ENCODE measurements at places on chromosomes 2 and 18.

- no peak for DNase-seq
These were observed 174.6 kb upstream of the ALPP start for GRCh38 chr2:232203936-232204335.

GRCh38 chr2:99936065-99936464 is 206.3 kb downstream of the AFF3 start:
- DNase-seq = no peak

DNA sequence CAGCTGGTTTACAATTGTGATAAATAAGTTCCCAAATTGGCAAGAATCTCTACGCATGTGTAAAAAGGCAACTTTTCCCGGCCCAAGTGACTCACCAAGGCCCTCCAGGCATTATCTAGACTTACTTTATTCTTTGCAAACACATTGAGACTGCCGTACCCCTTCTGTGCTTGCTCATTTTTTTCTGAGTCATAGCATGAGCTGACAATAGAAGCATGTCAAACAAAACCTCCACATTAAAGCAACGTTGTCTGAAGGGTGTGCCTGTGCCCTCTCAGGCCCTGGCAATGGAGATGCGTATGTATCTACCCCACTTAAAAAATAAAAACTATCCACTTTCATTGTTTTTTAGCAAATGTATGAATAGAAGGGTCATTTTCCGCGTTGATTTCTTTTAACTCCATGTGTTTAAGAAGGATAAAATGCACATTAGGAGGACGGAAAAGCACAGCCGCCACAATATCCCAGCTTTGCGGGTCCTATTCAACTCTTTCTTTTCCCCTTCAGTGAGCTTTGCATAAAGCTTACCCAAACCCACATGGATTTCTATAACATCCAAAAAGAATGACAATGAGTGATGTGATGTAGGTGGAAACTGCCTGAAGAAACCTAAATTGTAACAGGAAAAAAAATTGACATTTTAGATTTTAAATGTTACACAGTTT is 298.2 kb downstream of the CDCA7 start:
- no peak for DNase-seq

GRCh38 chr2:148570989-148571388 is 73.6 kb upstream of the EPC2 start:
- DNase-seq = no peak

GRCh38 chr2:95350368-95350767 is 52.1 kb upstream of the FAHD2A start:
- no peak for DNase-seq

DNA sequence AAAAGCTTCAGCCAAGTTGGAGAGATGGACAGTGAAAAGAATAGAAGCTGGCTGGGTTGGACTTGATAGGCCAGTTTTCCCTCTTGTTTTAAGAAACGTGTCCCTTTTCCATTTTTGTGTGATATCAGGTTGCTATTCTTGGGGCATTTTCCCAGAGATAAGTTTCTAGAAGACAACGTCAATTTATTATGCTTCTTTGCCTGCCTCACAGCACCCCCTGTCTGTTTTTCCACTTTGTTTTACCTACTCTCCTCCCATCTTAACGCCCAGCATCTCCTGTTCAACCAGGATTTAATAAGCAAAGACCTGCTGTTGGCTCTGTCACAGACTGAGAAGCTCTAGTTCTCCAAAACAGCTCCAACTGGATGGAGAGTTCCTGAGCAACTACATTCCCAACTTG is 317.8 kb upstream of the ZNF521 start:
- no peak for DNase-seq

GRCh38 chr2:229980431-229981184 is 58.3 kb downstream of the FBXO36 start:
- DNase-seq = peak; percentile 39

- DNase-seq = no peak
These were observed 379.8 kb downstream of the TSN start for GRCh38 chr2:122135021-122135937.

DNA sequence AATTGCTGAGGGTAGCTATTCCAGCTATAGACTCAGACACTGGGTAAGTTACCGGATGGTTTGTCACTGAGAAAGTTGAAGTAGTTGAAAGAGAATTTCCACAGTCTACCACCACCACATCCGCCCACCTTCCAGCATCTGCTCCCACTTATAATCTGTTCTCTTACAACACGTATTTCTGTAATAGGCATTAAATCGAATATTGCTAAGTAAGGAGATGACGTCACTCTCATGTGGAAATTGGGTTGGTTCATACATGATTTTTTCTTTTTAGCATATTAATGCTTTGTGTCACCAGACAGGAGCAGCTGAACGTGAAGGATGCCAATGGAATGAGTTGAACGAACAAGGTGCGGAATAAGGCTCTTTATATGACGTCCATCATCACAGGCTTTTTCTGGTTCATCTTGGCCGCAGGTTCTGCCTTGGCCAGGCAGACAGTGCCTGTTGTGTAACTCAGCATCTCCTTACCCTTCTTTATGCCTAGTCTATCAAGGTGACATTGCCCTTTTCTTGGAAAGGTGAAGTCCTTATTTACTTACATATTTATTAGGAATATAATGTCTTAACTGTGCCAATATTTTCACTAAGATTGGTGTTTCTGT is 45.9 kb downstream of the THUMPD2 start:
- no peak for DNase-seq

GRCh38 chr2:144894612-144895599 is 375.0 kb upstream of the ZEB2 start:
- no peak for DNase-seq

DNA sequence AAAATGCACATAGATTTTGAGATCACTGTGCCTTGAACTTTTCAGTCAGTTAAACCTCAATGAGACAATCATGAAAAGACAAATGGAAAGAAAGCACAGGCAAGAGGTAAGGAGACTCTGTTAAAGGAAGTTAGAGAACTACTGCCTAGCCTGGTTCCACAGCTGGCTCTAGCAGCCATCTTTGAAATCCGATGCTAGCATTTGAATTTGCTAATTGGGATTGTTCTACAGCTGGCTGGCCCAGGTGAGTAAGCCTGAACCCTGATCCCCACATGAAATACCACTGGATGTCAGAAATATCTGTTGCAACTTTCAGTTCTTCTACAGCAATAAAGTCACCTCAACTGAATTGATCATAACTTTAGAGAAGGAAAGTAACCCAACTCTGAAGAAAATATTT is 315.2 kb upstream of the CHAC2 start:
- no peak for DNase-seq

- no peak for DNase-seq
These were observed 65.2 kb upstream of the SALL3 start for GRCh38 chr18:78914249-78914935.

- no peak for DNase-seq
These were observed 123.5 kb downstream of the OSBPL6 start for GRCh38 chr2:178317811-178318210.

GRCh38 chr18:7321831-7322230 is 90.9 kb downstream of the LRRC30 start:
- DNase-seq = no peak

GRCh38 chr18:59266886-59267502 is 6.3 kb downstream of the RAX start:
- no peak for DNase-seq

GRCh38 chr2:43459446-43460173 is 136.2 kb downstream of the THADA start:
- no peak for DNase-seq

GRCh38 chr2:65765376-65765775 is 333.0 kb upstream of the SPRED2 start:
- DNase-seq = no peak

DNA sequence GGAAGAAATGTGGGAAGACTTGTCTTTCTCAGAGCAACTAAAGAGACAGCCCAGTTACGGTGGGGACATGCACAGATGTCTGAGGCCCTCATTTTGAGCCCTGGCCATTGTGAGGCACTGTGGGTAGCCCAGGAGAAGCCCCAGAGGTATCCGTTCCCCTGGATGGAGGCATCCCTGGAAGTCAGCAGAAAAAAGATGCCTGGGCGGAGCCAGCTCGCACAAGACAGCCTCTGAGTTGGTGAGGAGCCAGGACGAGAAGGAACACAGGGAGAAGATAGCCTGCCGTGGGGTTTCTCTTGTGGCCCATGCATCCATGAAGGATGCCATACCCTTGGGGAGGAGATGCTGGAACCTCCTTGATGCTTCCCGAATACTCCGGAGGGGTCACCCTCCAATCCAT is 56.9 kb upstream of the SEMA4C start:
- no peak for DNase-seq

- DNase-seq = no peak
These were observed 135.4 kb downstream of the COL6A3 start for GRCh38 chr2:237278568-237278967.

DNA sequence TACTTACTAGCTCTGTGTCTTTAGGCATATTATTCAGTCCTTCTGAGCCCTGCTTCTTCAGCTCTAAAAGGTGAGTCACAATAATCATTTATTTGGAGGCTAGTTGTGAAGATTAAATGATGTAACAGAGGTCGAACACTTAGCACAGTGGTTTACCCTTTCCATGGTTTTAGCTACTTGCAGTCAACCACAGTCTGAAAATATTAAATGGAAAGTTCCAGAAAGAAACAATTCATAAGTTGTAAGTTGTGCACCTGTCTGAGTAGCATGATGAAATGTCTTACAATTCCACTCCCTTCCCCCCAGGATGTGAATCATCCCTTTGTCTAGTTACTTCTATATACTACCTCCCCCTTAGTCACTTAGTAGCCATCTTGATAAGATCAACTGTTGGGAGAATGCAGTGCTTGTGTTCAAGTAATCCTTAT is 217.6 kb upstream of the THUMPD2 start:
- peak; percentile 25 for DNase-seq

GRCh38 chr2:177887722-177888121 is 184.9 kb downstream of the PDE11A start:
- no peak for DNase-seq

GRCh38 chr2:176118601-176119339 is 2.2 kb downstream of the HOXD10 start:
- peak; percentile 23 for DNase-seq

DNA sequence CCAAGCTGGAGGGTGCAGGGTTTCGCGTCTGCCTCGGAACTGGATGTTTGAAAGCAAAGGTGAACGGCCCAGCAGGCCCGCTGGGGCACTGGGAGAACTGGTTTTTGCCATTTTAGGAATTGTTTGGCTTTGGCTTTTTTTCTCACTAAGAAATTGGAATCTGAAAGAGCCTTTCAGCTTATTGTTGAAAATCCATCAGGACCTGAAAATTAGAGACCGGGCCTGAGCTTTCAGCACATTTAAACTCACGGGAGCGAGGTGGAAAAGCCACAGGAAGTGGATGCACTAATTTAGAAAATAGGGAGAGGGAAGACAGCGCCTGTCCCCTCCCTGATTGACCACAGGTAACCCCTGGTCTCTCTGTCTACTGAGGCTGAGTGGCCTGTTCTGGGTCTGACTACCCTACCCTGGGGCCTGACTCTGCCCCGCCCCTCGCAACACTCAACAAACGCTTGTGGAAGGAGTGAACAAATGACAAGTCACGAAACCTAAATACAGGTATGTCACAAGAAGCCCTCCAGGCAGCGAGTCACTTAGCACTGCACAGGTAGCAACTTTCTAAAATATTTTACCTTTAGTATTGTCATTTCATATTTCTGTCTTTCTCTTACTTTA is 100.3 kb upstream of the MBOAT2 start:
- no peak for DNase-seq

DNA sequence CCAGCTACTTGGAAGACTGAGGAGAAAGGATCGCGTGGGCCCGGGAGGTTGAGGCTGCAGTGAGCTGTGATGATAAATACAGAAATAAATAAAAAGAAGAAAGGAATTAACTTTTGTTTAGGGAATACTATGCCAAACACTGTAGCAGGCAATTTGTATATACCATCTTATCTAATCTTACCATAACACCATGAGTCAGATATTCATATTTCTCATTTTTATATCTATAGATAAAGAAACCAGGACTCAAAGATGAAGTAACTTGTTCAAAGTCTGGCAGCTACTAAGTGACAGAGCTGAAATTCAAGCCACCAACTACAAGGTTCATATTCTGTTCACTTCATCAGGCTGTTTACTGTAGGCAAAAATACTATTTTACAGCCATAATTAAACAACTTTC is 119.2 kb upstream of the SLC39A10 start:
- DNase-seq = no peak

DNA sequence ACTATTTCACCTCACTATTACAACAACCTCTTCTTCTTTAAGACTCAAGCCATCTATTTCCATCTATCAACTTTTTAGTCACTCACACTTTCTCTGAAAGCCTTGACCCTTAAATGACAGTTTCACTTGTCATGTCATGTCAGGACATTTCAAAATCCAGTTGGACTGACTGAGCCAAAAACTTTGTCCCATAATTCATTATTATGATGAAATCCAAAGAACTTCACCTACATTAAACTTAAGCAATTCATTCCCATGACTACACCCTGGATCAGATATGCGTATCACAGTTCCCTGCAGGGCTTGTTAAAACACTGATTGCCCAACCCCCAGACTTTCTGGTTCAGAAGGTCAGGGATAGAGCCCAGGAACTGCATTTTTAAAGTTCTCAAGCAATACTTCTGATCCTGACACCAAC is 26.5 kb downstream of the LDAH start:
- DNase-seq = no peak

DNA sequence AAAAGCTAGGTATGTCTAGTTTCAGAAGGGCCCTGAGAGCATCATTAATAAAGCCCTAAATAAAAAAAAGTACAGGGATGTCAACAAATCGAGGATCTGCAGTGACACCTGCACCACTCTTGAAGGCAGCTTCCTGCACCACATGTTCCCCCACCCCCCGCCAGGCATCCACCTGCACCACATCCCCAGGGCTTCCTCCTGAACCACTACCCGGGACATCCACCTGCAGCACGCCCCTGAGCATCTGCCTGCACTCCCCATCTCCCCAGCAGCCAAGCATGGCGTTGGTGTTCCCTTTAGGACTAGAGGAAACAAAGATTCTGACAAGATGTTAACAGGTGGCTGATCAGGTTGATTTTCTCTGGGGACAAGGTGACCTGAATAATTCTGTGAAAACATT is 55.2 kb downstream of the DLGAP1 start:
- DNase-seq = no peak

- DNase-seq = peak; percentile 93
These were observed 87.0 kb downstream of the ALPK2 start for GRCh38 chr18:58541789-58542425.

- DNase-seq = no peak
These were observed 337.3 kb downstream of the CBLN2 start for GRCh38 chr18:72206814-72207213.

GRCh38 chr18:35335866-35336265 is 8.4 kb downstream of the ZNF24 start:
- DNase-seq = no peak

- no peak for DNase-seq
These were observed 9.1 kb downstream of the NDUFS1 start for GRCh38 chr2:206150168-206150567.
